LNCaP clone FGC (cell line): ENCODE measurements at places on chromosomes 16 and 17.

- no peak for DNase-seq
Measured at GRCh38 chr17:29283496-29283895, 10.5 kb downstream of the NUFIP2 start.

DNA sequence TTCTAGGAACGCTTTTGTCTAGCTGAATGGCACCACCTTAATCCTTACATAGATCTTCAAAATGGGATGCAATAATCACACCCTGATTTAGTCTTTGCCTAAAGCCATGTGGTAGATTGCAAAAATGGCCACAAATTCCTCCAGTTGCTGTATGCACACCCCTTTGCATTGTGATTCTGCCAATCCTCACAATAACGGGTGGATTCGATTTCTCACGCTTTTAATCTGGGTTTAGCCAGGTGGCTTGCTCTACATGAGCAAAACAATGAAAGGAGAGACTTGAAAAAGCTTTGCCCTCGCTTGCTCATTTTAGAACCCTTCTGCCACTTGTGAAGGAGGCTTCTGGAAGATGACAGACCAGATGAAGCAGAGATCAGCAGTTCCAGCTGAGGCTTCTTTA, 50.3 kb upstream of the B4GALNT2 start:
- no peak for DNase-seq

- DNase-seq: no peak
Measured at GRCh38 chr16:54473226-54473993, 186.8 kb upstream of the IRX3 start.

- peak; percentile 2 for DNase-seq
Measured at GRCh38 chr16:7025616-7026190, 306.9 kb upstream of the RBFOX1 start.

GRCh38 chr17:57906910-57907309, 48.3 kb downstream of the CUEDC1 start:
- no peak for DNase-seq

- no peak for DNase-seq
Measured at GRCh38 chr17:16491131-16491702, 776 bp downstream of the LRRC75A start.

DNA sequence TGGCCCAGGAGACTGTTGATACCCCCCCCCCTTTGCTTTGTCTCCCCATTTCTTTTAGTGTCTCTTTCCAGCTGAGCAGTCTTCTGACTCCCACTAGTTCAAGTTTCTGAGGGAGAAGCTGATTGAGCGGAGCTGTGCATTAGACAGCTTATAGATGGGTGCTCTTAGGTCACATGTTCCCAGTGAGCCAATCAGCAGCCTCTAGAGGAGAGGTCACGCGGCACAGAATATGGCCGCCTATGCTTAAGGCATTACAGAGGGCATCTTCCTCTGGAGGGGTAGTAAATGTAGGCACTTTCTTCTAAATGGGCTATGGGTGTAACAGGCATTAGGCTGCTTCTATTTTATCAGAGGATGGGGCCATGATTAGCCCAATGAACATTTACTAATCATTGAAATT, 131.6 kb downstream of the CDH13 start:
- no peak for DNase-seq

GRCh38 chr16:23059433-23059832, 89.8 kb downstream of the USP31 start:
- DNase-seq: no peak

- peak; percentile 90 for DNase-seq
Measured at GRCh38 chr17:76726231-76726775, at the start of gene JMJD6. JMJD6 (minus strand) TSS chr17:76726606; CDS start chr17:76726475, 131 bp downstream.

DNA sequence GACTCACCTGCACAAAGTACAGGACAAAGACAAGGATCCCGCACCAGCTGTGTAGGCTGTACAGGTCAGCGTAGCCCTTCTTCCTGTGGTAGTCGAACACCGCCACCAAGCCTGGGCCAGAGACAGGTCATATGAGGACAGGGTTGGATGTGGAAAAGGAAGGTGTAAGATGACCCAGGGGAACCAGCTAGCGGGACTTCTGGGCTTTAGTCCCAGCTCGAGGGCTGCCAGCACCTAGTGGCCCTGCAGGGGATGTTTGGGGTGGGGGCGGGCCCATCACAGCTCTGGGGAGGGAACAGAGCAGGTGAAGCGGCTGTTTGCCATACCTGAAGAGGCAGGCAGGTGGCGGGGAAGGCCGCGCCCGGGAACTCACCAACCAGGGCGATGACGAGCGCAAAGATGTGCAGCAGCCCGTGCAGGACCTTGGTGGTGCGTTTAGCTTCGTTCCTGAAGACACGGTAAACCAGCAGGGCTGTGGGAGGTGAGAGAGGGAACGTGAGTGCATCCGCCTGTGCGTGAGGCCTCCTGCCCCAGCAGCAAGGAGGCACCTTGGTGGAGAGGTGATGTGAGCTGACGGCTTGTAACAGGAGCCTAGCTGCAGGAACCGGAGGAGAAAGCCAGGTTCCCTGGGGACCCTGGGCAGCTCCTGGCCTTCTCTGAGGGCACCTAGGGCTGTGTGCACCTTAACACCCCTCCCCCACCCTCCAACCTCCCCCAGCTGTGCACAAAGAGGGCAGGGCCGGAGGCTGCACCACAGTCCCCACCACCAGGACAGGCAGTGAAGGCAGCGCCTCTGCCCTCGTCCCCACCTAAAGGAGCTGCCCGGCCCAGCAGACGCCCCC, 10.2 kb downstream of the CYB561 start:
- peak; percentile 97 for DNase-seq

DNA sequence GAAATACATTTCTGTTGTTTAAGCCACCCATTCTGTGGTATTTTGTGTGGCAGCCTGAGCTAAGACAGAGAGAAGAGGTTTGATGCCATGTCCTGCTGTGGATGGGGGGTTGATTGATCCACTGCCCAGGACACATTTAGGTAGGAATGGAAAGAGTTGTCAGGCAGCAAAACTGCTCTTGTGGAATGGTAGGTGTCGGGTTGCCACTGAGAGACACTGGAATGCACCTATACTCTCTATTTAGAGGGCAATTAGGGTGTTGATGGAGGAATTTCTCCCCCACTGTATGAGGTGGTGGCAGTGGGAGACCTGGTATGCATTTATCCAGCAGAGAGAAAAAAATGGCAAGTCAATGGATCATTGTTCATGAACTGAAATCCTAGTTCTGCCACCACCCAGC, 30.9 kb downstream of the CBLN1 start:
- no peak for DNase-seq

GRCh38 chr17:80166446-80166845, 3.4 kb upstream of the CARD14 start:
- peak; percentile 62 for DNase-seq

DNA sequence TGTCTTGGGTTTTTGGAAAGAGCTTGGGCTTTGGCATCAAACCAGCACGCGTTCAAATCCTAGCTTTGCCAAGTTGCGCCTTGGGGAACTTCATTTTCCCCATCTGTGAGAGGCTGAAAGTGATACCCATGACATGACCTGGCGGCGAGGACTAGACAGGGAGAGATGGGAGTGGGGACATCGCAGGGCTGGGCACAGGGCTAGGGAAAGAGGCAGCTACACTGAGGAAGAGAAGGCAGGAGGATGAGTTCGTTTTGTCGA, 202.9 kb downstream of the IRF8 start:
- DNase-seq: no peak

DNA sequence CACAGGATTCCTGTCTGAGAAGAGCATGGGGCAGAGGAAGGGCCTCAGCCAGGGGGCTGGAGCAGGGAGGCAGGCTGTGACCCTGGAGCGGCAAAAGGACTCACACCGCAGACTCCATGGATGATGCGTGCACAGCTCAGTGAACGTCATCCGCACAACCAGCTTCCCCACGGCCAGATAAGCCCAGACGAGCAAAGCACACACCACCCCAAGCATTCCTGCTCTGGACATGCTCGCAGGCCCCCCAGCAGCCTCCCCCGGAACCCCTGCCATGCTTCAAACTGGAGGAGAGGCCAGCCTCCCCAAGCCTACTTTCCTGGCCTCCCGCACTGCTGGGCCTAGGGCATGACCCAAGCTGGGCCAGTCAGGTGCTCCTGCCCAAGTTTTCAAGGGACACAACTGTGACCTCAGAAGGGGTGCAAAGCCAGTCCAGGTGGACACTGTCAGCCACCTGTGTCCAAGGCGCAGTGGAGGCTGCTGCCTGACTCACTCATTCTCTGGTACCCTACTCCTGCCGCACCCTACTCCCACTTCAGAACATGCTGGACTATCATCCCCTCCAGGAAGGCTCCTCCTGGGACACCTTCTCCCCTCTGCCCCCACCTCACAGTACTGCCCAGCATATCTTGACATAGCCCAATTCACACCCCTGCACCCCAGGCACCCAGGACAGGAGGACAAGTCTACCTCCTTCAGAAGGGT, 4.8 kb downstream of the BCAR1 start:
- DNase-seq: no peak

DNA sequence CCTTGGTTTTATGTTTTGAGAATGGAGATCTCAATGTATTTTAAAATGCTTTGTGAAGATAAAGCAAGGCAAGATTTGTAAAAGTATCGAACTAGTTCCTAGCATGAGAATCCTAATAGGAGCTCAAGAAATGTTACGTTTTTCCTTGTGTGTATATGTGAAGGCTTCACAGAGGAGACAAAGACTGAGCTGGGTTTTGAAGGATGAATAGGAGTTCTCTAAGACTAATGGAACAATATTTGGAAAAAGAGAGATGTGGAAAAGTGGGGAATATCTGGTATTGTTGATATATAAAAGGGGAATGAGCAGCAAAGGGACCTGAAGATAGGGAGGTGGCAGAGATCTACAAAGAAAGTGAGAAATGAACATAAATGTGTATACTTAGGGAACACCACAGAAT, 127.4 kb downstream of the SNX11 start:
- no peak for DNase-seq

- no peak for DNase-seq
Measured at GRCh38 chr16:67248401-67249177, at the start of gene SLC9A5. SLC9A5 (plus strand) TSS chr16:67248979; CDS start chr16:67249015, 36 bp downstream.

GRCh38 chr17:47184681-47185080, 4.4 kb downstream of the CDC27 start:
- no peak for DNase-seq

GRCh38 chr16:87464691-87465300, 28.0 kb downstream of the ZCCHC14 start:
- no peak for DNase-seq

- no peak for DNase-seq
Measured at GRCh38 chr16:85715169-85716021, 26.6 kb upstream of the GINS2 start.

GRCh38 chr16:14489460-14489859, 140.6 kb downstream of the PARN start:
- no peak for DNase-seq

DNA sequence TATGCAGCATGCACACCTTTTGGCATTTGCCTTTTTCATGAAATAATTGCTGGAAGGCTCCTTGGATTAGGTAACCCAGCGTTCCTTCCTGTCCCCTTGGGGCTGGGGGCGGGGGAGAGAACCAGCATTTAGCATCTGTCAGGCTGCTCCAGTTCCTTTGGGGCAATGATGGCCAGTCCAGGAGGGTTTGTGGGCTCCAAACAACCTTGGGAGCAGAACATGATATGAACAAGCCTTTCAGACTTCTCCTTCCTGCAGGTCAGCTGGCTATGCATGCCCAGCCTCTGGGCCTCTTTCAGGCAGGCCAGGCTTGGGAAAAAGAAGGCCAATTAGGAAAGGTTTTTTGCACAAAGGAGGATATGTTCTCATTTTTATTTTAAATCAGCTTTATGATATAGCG, 1.1 kb upstream of the SMTNL2 start:
- DNase-seq: no peak

DNA sequence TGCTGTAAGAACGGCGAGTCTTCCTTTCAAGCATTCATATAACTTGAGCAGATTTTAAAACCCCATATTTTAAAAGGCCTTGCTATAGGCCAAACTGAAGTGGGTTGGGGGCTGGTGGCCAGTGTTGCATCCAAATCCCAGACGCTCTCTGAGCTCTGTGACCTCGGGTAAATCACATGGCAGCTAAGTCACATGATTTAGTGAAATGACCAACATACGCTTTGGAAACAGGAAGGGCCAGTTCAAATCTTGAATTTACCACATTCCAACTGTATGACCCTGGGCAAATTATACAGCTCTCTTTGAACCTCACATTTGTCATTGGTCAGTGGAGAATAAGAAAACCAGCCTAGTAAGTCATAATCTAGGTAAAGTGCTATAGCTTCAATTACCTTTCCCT, 519.3 kb downstream of the HAPSTR1 start:
- peak; percentile 14 for DNase-seq

DNA sequence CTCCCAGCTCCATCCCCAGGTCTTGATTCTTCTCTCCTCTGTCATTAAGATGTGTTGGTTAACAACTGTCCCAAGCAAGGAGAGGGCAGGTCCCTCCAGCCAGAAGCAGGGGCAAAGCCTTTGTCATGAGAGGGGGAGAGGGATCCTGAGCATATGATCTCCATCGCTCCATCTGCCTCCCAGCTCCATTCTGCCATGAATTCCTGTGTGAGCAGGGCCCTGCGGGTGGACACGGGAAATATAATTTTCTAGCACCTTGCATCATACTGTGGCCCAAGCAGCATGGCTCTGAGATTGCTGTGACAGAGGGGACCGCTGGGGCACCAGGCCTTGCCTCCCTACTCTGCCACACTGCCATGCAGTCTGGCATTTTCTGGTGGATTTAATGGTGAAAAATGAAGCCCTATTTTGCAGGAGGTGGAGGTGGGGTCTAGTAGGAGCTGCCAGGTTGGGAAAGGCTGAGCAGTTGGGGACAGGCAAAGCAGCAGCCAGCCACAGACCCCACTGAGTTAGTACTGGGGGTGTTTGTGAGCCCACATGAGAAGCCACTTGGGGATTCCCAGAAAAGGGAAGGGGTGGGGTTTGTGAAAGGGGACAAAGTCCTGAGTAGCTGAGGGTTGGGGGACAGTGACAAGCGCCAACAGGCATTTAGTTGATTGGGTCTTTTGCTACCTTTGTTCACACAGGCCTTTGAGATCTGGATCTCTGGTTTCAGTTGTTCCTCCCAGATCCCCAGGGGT, 16.4 kb downstream of the TMEM238L start:
- DNase-seq: no peak

- DNase-seq: peak; percentile 50
Measured at GRCh38 chr17:2815781-2816185, 19.5 kb downstream of the RAP1GAP2 start.

DNA sequence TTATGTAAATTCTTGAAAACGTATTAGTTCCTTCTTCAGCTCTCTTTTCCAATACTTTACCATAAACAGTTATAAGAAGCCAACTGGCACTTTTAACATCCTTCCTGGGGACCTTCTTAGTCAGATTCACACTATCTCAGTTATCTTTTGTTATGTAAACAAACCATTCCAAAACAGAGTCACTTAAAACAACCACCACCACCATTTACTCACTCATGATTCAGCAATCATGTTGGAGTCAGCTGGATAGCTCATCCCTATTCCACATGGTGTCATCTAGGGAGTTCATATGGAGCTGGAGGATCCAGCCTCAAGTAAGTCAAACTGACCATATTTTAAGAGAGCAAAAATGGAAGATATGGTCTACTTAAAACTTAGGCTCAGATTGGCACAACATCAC, 240.3 kb upstream of the IRX3 start:
- no peak for DNase-seq

- no peak for DNase-seq
Measured at GRCh38 chr16:10938796-10939648, 3.2 kb downstream of the DEXI start.
